ENCODE measurements at places on chromosomes 13 and 19. TPM values are rescaled to one million over a fixed set of nuclear protein-coding genes. Genes with fewer than 3 reads are reported as not detected.
A peak's percentile ranks its signal among the peaks of the same experiment; 100 is the strongest.

- DNase-seq, result no peak
- no peaks in the 10 kb centered on the region for H3K27me3 ChIP-seq
- H3K36me3 ChIP-seq, result no peaks in the 10 kb centered on the region
- peaks cover 16% of the 10 kb centered on the region for H3K4me1 ChIP-seq
These were observed 12.5 kb downstream of the ARRDC2 start for GRCh38 chr19:18020212-18021085.

DNA sequence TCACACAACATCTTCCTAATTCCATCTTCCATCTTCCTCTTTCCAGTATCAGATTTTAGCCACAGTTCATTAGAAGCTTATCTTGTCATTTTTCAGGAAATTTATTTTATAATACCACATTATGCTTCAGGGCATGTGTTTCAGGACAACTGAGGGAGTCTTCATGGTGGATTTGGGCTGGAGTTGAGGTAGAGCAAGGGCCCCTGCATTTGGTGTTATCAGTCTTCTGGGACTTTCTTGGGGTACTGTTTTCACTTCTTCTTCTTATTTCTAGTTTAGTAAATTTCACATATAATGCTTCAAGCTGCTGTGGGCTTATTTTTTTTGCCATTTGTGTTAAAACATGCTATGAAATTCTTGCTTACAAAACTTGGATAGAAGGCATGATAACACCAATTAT, 188.7 kb downstream of the LHFPL6 start:
- H3K4me1 ChIP-seq, result peaks cover 18% of the 10 kb centered on the region

DNA sequence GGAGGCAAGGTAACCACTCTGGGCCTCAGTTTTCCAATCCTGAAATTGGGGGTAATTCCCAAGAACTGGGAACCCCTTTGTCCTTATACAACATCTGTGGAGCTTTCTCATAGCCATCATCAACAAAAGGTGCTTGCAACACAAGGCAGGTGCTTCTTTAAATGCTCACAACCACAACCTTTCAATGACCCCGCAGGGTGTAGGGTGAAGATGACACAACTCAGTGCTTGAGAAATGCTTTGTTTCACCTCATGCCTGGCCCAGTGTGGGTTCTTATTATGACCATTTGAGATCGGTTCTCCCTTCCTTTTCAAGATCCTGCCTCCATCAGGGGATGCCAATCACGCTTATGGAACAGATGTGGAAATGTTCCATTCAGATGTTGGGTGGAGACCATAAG, 8.4 kb downstream of the WIZ start:
- H3K27ac ChIP-seq, result no peak overlapping the region
- no peak for DNase-seq
- H3K4me3 ChIP-seq, result no peak overlapping the region
- H3K36me3 ChIP-seq, result no peaks in the 10 kb centered on the region
- H3K4me1 ChIP-seq, result no peaks in the 10 kb centered on the region

The FBXO17 gene
- total RNA-seq, result 16.0 TPM

DNA sequence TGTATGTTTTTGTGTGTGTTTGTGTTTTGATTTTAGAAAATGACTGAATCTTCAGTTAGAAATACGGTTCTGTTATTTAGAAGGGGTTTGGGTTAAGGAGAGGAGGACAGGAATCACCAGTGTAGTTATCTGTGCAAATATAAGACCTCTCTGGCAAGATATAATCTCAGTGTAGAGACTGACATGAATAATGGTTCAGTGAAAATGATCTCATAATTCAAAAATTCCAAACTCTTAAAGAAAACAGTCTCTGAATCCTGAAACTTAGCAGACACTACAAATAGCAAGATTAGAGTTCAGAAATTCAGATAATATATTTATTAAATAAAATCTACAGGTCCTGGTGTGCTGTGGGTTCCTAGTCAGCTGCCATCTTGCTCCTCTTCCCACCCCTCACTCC, 73.5 kb downstream of the PDS5B start:
- no peak overlapping the region for H3K4me3 ChIP-seq
- peaks cover 3% of the 10 kb centered on the region for H3K27me3 ChIP-seq
- DNase-seq, result no peak
- H3K27ac ChIP-seq, result peak overlapping the region; percentile 11

GRCh38 chr13:110784704-110785103, 71.2 kb downstream of the ING1 start:
- no peaks in the 10 kb centered on the region for H3K4me1 ChIP-seq
- H3K27ac ChIP-seq, result no peak overlapping the region
- DNase-seq, result no peak
- peaks cover 2% of the 10 kb centered on the region for H3K27me3 ChIP-seq
- H3K36me3 ChIP-seq, result no peaks in the 10 kb centered on the region

DNA sequence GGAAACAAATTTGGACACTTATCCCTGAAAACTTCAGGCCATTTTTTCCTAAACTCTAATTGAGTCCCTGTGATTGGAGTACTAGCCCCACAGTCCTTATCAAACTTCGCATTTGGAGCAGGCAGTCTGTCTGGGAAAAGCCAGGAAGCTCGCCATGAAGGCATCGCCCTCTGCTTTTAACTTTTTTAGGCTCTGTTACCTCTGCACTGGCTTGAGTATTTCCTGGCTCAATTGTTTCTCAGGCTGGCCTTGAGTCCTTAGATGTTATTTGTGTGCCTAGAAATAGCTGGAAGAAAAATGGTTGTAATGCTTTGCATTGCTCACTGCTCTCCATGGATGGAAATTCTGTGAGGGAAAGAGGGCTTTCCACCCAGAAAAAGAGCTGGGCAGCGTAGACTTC, 24.2 kb downstream of the ACTN4 start:
- peaks cover 9% of the 10 kb centered on the region for H3K27me3 ChIP-seq
- no peak for DNase-seq
- peak overlapping the region; percentile 93 for H3K27ac ChIP-seq
- peak overlapping the region; percentile 47 for H3K4me3 ChIP-seq
- peaks cover 84% of the 10 kb centered on the region for H3K4me1 ChIP-seq

The LAIR1 gene
- total RNA-seq, result 2.1 TPM

The KRTDAP gene
- total RNA-seq, result not detected

GRCh38 chr19:47315125-47315821, 5.6 kb downstream of the C5AR1 start:
- H3K27ac ChIP-seq, result no peak overlapping the region
- H3K36me3 ChIP-seq, result no peaks in the 10 kb centered on the region
- no peak for DNase-seq
- no peaks in the 10 kb centered on the region for H3K4me1 ChIP-seq
- H3K4me3 ChIP-seq, result no peak overlapping the region

The FZR1 gene
- total RNA-seq, result 38.9 TPM

DNA sequence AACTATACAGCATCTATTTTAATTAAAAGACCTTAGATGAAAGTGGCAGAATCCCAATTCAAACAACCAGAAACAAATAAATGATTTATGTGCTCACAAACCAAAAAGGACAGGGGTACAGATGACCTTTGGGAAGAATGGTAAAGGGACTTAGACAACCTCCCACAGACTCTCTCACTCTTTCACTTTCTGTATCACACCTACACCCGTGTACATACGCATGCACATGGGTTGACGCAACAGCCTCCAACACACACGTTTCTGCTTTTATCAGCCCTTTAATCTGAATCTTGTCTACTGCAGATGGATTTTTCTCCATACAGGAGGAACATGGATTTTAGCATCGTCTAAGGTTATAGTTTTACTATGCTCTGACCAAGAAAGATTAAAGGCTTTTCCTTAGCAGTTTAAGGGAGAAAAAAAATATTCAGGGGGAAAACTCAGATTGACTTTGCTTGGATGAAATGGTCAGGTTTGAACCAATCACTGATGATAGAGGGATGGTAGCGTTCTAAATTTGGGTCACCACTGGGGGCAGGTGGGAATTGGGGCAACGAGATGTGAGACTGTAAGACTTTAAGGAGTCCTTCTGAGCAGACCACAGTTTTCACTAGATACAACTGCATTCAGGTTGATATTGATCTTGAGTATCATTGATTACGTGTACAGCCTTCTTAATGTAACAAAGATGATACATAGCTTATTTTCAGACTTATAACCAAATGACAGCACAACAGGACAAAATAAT, 166.1 kb downstream of the ITGBL1 start:
- H3K4me1 ChIP-seq, result peaks cover 11% of the 10 kb centered on the region
- DNase-seq, result no peak
- no peak overlapping the region for H3K27ac ChIP-seq
- no peaks in the 10 kb centered on the region for H3K36me3 ChIP-seq
- H3K27me3 ChIP-seq, result no peaks in the 10 kb centered on the region
- no peak overlapping the region for H3K4me3 ChIP-seq

DNA sequence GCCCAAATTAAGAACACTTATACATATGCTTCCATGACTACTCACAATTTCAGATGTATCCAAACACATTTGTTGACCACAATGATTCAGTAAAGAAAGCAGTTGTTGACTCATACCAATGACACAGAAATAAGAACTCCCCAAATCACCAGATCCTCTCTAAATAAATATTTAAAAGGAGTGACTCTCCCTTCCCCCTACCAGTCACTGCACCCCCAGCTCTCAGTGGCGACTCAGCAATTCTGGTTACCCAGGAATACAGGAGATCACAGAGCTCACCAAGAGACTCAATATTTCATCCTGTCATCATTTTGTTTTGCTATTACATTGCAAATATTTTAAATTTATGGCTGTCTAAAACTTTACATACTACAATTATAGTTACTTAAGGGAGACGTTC, 131.5 kb downstream of the RGCC start:
- no peak overlapping the region for H3K4me3 ChIP-seq
- H3K4me1 ChIP-seq, result no peaks in the 10 kb centered on the region
- peaks cover 4% of the 10 kb centered on the region for H3K36me3 ChIP-seq
- no peak overlapping the region for H3K27ac ChIP-seq

- no peaks in the 10 kb centered on the region for H3K36me3 ChIP-seq
- H3K27ac ChIP-seq, result no peak overlapping the region
- H3K27me3 ChIP-seq, result no peaks in the 10 kb centered on the region
These were observed 246.1 kb downstream of the DCT start for GRCh38 chr13:94233401-94233800.

The ZNF577 gene
- 9.3 TPM for total RNA-seq

- H3K4me3 ChIP-seq, result no peak overlapping the region
- no peaks in the 10 kb centered on the region for H3K36me3 ChIP-seq
- no peak overlapping the region for H3K27ac ChIP-seq
- DNase-seq, result no peak
- H3K27me3 ChIP-seq, result no peaks in the 10 kb centered on the region
These were observed 9.8 kb upstream of the ALOX5AP start for GRCh38 chr13:30725326-30726085.

- peaks cover 16% of the 10 kb centered on the region for H3K36me3 ChIP-seq
- no peaks in the 10 kb centered on the region for H3K4me1 ChIP-seq
- no peak for DNase-seq
- peak overlapping the region; percentile 21 for H3K4me3 ChIP-seq
- no peak overlapping the region for H3K27ac ChIP-seq
These were observed 8.6 kb downstream of the ANO8 start for GRCh38 chr19:17325881-17326594.

The OLFM2 gene
- 12.0 TPM for total RNA-seq

DNA sequence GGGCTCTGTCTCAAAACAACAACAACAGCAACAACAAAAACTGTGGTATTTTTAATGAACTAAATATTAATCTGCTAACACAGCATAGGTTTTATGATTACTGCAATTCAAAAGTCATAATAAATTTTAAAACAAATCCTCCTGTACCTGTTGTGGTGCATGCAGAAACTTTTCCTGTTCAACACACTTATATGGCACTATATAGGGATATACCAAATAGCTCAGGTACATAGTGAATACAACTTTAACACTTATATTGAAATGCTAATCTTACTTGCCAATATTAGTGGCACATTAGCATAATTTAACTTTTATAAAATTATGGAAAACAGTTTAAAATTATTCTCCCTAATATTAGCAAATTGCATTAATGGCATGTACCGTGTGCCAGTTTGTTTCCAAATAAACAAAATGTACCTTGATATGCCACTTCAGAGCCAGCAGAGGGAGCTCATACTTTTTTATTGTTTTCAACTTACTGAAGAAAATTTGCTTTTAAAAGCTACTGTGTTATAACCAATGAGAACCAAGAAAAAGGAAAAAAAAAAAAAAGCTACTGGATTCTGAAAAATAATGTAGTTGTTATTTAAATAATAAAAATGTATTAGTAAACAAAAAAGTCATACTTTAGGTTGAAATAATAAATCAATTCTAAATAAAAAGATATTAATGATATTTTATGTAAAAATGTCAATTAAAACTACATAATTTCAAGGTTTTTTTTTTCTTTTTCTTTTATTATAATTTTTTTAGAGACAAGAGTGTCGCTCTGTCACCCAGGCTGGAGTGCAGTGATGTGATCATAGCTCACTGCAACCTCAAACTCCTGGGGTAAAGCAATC, 18.0 kb upstream of the RBM26 start:
- no peak for DNase-seq
- H3K27ac ChIP-seq, result no peak overlapping the region
- no peaks in the 10 kb centered on the region for H3K4me1 ChIP-seq
- no peaks in the 10 kb centered on the region for H3K27me3 ChIP-seq
- H3K36me3 ChIP-seq, result no peaks in the 10 kb centered on the region

DNA sequence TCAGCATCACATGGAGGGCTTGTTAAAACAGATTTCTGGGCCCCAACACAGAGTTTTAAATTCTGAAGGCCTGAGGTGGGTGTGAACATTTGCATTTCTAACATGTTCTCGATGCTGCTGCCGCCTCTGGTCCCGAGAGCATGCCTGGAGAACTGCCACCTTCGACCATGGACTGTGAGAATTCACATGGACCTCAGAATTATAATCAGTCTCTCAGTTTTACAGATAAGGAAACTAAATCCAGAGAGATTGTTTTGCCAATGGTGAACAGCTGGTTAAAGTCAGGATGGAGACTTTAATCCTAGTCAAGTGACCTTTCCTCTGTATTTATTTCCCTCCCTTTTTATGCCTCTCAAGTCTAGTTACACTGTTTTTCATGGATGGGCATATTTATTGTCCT, 14.7 kb downstream of the ALOX5AP start:
- H3K4me3 ChIP-seq, result no peak overlapping the region
- peaks cover 2% of the 10 kb centered on the region for H3K27me3 ChIP-seq
- peaks cover 12% of the 10 kb centered on the region for H3K4me1 ChIP-seq
- no peak overlapping the region for H3K27ac ChIP-seq

The TMEM259 gene
- total RNA-seq, result 182 TPM

GRCh38 chr19:57111329-57111644, 8.5 kb upstream of the USP29 start:
- peaks cover 2% of the 10 kb centered on the region for H3K27me3 ChIP-seq
- no peaks in the 10 kb centered on the region for H3K4me1 ChIP-seq
- no peak overlapping the region for H3K4me3 ChIP-seq
- no peak for DNase-seq
- H3K27ac ChIP-seq, result no peak overlapping the region

GRCh38 chr13:94323764-94324758, 155.4 kb downstream of the DCT start:
- H3K4me3 ChIP-seq, result no peak overlapping the region
- H3K4me1 ChIP-seq, result peaks cover 37% of the 10 kb centered on the region
- H3K36me3 ChIP-seq, result no peaks in the 10 kb centered on the region

The BLVRB gene
- total RNA-seq, result 17.5 TPM

GRCh38 chr13:43005460-43006236, 13.6 kb upstream of the EPSTI1 start:
- H3K4me3 ChIP-seq, result no peak overlapping the region
- H3K27ac ChIP-seq, result no peak overlapping the region
- no peaks in the 10 kb centered on the region for H3K36me3 ChIP-seq
- H3K27me3 ChIP-seq, result peaks cover 2% of the 10 kb centered on the region

- no peak for DNase-seq
- peaks cover 7% of the 10 kb centered on the region for H3K4me1 ChIP-seq
- peaks cover 4% of the 10 kb centered on the region for H3K27me3 ChIP-seq
- peaks cover 13% of the 10 kb centered on the region for H3K36me3 ChIP-seq
- no peak overlapping the region for H3K27ac ChIP-seq
These were observed 111.2 kb downstream of the GADD45B start for GRCh38 chr19:2587001-2587719.

- H3K27ac ChIP-seq, result no peak within 1 kb of the TSS
- peak; percentile 73 for DNase-seq
- peaks cover 13% of the 10 kb centered on the region for H3K27me3 ChIP-seq
- H3K4me1 ChIP-seq, result peaks cover 37% of the 10 kb centered on the region
- peaks cover 26% of the 10 kb centered on the region for H3K36me3 ChIP-seq
These were observed at the start of gene CLIP3 for GRCh38 chr19:36032251-36033104. Gene CLIP3, minus strand, starts transcription at chr19:36032873. Its CDS starts 516 bp downstream, at chr19:36032357.

The PSG3 gene
- not detected for total RNA-seq

The CRX gene
- not detected for total RNA-seq
